Forelimb muscle (tissue), 1 donor: ENCODE measurements at places on chromosomes 5 and 9. TPM values are rescaled to one million over a fixed set of nuclear protein-coding genes. Genes with fewer than 3 reads are reported as not detected.

ANKRD18A gene
- 0.09 TPM for polyA plus RNA-seq

EEIG1 gene
- polyA plus RNA-seq: 19.2 TPM

GFPT2 gene
- polyA plus RNA-seq: 8.6 TPM

NANS gene
- 32.2 TPM for polyA plus RNA-seq

UGT3A1 gene
- polyA plus RNA-seq: 36.1 TPM

IFNA21 gene
- polyA plus RNA-seq: not detected
